Activated naive CD4-positive, alpha-beta T cell (primary cell): ENCODE measurements at places on chromosomes 1 and 21.

DNA sequence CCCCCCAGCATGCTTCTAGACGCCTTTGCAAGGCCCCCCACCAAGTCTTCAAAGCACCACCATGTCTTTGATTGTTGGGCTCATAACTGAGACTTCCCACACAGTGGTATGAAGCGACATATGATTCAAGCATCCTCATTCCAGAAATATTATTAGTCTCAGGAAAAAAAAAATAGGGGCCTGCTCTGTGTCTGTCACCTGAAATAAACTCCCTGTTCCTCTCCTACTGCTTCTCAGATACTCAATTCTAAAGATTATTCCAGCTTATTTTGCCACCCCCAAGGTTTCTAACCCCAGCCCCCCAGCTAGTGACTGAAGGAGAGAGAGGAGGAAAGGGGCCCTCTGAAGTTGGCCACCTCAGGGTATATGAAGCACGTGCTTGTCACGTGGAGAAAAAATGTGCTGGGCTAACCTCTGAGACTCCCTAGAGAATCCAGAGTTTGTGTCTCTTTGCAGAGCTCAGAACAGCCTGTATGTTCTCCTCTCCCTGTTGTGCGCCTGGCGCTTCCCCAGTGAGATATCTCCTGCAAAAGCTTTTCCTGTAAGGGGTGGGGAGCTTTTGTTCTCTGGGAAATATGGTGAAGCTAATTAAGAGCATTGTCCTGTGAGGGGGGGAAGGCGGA, 35.9 kb upstream of the RASAL2 start:
- no peak for DNase-seq

- no peak for DNase-seq
Observed at GRCh38 chr1:162996261-162996660, 72.9 kb upstream of the RGS4 start.

GRCh38 chr21:40018871-40019475, 151.7 kb downstream of the PCP4 start:
- DNase-seq = no peak

GRCh38 chr21:29193901-29194300, 63.5 kb downstream of the MAP3K7CL start:
- no peak for DNase-seq

DNA sequence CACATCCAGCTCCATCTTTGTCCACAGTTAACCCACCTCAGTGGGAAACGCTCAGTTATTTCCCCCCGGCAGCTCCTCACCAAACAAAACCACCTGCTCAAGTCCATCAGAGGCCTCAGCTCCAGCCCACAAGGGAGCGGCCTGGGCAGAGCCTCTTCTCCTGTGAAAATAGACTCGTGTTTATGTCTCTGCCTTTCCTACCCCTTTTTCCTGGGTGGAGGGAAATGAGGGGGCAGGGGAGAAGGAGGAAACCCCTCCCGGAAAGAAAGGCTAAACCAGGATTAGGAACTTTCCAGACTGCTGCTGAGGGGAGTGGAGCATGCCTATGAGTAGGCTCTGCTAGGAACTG, 81.6 kb downstream of the PAX7 start:
- no peak for DNase-seq

- no peak for DNase-seq
Observed at GRCh38 chr1:55695151-55695550, 480.0 kb upstream of the USP24 start.

DNA sequence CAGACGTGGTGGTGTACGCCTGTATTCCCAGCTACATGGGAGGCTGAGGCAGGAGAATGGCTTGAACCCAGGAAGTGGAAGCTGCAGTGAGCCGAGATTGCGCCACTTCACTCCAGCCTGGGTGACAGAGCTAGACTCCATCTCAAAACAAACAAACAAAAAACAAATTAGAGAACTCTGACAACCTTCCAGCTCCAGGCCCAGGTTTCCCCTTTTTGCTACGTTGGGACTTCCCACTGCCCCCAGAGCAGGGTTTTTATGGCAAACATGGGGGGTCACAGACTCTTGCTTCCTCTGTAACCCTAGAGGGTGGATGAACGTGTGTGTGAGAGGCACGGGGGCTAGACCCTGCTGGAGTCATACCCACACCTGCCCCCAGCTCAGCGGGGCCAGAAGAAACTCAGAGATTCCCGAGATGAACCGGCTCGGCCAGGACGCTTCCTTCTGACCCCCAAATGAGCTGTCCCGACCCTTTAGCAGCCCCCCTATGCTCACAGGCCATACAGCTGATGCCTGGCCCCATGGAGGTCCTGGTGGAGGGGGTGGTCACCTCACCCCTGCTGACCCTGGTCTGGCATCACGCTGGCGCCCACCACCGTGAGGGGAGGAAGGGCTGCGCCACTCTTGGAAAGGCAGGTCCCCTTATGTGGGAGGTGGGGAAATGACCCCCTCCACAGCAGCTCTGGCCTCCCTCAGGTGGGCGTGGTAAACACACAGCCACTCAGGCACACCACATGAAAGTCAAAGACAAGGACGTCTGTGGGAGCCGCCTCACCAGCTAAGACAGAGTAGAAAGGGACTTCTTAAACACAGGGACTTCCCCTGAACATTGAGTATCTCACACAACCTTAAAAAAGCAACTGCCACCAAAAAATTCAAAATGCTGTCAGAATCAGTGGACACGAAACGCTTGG, 7.1 kb downstream of the GPR157 start:
- peak; percentile 13 for DNase-seq
